ENCODE measurements at places on chromosomes 16 and 17. TPM values are rescaled to one million over a fixed set of nuclear protein-coding genes. Genes with fewer than 3 reads are reported as not detected.

DNA sequence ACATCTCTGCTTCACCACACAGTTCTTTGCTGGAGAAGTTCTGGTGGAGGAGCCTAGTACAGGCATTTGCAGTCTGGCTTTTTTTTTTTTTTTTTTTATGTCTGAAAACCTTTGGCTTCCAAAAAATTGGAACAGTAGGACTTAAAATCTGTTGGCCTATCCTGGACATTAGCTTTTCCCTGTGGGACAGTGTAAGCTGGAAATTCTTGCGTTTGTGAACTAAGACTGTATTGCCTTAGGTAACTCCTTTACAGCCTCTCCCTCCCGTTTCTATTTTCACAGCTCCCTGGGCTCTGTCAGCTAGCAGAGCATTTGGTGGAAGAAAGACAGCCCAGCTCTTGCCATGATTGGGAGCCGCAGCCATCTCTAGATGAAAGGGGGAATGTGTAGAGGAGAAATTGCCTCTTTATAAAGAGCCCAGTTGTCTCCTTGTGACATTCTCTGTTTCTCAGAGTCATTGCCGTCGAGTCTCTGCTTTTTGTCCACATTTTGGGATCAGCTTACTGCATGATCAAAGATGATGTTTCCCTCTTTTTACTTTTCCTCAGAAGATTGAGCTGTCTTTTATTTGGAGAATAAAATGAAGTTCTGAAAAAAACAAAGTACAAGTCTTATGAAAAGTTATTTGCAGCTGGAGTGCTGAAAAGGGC is 227.5 kb downstream of the SPECC1 start:
- peaks cover 12% of the 10 kb centered on the region for H3K4me1 ChIP-seq
- H3K27me3 ChIP-seq: no peaks in the 10 kb centered on the region
- H3K4me3 ChIP-seq: no peak overlapping the region
- no peak for DNase-seq

DNA sequence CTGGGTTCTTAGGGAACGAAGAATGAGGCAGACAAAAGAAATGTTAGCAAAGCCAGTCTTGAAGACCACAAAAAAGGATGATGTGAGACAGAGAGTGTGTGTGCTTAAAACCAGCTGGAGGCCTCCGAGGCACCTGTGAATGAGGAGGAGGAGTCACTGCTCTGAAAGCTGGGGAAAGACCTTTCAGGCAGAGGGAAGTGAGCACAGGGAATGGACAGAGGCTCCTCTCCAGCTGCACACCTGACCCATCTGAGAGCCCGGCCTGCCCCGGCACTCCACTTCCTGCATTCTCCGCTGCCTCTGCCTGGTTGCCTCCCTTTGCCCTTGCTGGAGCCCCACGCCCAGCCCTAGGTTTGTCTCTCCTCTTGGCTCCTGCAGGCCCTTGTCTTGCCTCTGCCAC is 55.2 kb upstream of the SREBF1 start:
- H3K27me3 ChIP-seq: no peaks in the 10 kb centered on the region
- peaks cover 5% of the 10 kb centered on the region for H3K36me3 ChIP-seq
- H3K4me3 ChIP-seq: no peak overlapping the region
- no peak overlapping the region for H3K27ac ChIP-seq

DNA sequence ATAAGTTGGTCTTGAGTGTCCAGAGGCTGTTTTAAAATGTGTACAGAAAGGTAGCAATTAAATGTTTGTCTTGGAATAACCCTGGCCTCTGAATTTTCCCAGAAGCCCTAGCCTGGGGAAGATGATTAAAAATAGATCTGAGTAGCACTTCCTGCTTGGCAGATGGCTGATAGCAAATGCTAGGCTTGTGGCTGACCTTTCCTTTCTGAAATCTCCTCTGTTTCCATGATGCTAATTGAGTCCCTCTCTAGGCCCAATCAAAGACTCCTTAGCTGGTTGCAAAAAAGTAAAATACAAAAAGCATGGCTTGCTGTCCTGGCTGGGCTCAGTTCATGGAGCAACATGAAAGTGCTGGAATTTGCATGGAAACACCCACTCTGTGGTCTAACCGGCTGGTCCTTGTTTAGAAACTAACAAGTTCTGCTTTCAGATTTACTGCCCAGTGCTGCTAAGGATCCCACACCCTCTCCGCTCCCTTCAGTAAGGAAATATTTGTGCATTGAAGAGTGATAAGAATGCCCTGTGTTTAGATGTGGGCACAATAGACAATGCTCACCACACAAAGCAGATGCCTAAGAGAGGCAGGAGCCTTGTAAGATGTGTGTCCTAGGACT is 40.8 kb downstream of the YPEL2 start:
- peak overlapping the region; percentile 43 for H3K4me3 ChIP-seq
- no peaks in the 10 kb centered on the region for H3K27me3 ChIP-seq
- peak overlapping the region; percentile 75 for H3K27ac ChIP-seq
- no peaks in the 10 kb centered on the region for H3K36me3 ChIP-seq

DNA sequence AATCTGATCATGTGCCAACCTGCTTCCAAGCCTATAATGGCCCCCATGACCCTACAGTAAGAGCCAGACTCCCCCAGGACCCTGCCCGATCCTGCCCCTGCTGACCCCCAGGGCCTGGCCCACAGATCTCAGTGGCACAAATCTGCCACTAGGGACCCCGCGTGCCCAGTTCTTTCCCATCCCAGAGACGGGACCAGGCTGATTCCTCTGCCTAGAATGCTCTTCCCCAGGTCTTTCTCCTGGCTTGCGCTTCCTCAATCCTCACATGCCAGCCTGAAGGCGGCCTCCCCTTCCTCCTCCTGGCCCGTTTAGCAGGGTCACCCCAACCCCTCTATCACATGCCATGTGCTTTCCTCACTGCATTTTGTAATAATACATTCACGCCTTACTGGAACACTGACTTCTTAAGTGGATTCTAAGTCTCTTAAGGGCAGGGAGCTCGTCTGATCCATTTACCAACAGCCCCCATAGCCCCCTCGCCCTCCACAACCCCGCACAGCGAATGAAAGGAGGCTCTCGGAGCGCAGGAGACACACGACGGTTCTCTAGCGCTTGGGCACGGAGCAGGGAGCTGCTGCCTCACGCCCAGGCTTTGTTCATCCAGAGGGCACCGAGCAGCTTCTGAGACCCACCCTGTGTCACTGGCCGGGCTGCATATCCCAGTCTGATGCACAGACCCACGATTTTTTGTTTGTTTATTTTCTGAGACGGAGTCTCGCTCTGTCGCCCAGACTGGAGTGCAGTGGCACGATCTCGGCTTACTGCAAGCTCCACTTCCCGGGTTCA is 1.2 kb downstream of the TRIM65 start:
- H3K4me3 ChIP-seq: peak overlapping the region; percentile 89
- no peak for DNase-seq

GRCh38 chr16:814974-815373 is 14.4 kb upstream of the GNG13 start:
- H3K4me1 ChIP-seq: peaks cover 8% of the 10 kb centered on the region
- H3K27ac ChIP-seq: no peak overlapping the region
- H3K36me3 ChIP-seq: peaks cover 2% of the 10 kb centered on the region
- H3K4me3 ChIP-seq: no peak overlapping the region
- no peak for DNase-seq

DNA sequence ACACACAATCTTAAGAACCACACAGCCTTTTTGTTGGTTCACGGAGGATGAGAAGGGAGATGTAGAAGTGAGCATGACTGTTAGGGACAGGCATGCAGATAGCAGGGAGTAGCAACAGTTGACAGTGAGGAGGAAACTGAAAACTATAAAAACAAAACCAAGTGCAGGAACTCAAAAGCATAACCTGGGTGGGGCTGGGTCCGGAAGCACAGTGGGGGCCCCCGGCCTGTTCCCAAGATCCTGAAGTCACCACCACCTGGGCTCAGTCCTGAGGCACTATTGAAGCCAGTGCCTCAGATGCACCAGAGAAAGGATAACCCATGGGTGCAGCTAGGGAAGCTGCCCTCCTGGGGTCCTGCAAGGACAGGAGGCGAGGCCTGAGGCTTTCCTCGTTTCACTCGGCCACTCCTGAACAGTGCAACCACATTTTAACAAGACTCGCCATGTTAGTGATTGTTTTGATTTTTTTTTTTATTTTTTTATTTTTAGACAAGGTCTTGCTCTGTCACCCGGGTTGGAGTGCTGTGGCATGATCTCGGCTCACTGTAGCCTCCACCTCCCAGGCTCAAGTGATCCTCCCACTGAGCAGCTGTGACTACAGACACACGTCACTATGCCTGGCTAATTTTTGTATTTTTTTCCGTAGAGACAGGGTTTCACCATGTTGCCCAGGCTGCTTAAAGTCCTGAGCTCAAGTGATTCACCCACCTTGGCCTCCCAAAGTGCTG is 27.7 kb upstream of the CBX4 start:
- H3K4me1 ChIP-seq: peaks cover 2% of the 10 kb centered on the region
- DNase-seq: no peak
- peaks cover 33% of the 10 kb centered on the region for H3K27me3 ChIP-seq
- H3K36me3 ChIP-seq: peaks cover 7% of the 10 kb centered on the region

- H3K27ac ChIP-seq: peak overlapping the region; percentile 85
- no peak for DNase-seq
- H3K4me3 ChIP-seq: peak overlapping the region; percentile 67
- H3K36me3 ChIP-seq: no peaks in the 10 kb centered on the region
- H3K27me3 ChIP-seq: no peaks in the 10 kb centered on the region
Measured at GRCh38 chr16:4385066-4385788, 13.6 kb downstream of the VASN start.

DNA sequence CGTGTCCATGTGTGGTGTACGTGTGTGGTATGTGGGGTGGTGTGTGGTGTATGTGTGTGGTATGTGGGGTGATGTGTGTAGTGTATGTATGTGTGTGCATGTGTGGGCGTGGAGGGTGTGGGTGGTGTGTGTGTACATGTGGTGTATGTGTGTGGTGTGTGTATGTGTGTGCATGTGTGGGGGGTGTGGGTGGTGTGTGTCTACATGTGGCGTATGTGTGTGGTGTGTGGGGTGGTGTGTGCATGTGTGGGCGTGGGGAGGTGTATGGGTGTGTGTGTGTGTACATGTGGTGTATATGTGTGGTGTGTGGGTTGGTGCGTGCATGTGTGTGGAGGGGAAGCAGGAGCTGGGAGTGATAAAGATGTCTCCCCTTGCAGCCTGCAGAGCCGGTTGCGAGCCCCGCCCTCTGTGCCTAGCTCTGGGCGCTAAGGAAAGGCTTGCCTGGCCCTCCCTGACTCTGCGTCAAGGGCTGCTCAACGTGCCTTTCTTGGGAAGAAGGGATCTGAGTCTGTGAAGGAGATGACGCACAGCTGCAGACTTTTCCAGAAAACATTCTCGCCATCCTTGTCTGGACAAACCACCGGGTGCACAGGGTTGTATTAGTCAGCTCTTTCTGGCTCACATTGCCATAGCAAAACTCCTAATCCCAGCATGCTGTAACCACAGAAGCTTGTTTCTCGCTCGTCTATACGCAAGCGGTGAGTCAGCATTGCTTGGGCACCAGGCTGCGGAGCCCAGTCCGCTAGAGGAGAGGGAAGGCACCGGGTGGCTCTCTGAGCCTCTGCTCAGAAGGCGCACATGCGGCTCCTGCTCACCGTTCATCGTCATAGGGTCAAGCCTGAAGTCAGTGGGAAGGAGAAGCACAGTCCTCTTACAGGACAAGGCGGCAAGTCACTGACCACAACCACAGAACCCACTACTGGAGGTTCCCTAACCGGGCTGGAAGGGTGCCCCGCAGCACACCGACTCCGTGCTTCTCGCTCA is 2.0 kb upstream of the CD300H start:
- peaks cover 14% of the 10 kb centered on the region for H3K4me1 ChIP-seq
- H3K4me3 ChIP-seq: no peak overlapping the region
- peaks cover 66% of the 10 kb centered on the region for H3K27me3 ChIP-seq
- no peak overlapping the region for H3K27ac ChIP-seq
- DNase-seq: no peak

DNA sequence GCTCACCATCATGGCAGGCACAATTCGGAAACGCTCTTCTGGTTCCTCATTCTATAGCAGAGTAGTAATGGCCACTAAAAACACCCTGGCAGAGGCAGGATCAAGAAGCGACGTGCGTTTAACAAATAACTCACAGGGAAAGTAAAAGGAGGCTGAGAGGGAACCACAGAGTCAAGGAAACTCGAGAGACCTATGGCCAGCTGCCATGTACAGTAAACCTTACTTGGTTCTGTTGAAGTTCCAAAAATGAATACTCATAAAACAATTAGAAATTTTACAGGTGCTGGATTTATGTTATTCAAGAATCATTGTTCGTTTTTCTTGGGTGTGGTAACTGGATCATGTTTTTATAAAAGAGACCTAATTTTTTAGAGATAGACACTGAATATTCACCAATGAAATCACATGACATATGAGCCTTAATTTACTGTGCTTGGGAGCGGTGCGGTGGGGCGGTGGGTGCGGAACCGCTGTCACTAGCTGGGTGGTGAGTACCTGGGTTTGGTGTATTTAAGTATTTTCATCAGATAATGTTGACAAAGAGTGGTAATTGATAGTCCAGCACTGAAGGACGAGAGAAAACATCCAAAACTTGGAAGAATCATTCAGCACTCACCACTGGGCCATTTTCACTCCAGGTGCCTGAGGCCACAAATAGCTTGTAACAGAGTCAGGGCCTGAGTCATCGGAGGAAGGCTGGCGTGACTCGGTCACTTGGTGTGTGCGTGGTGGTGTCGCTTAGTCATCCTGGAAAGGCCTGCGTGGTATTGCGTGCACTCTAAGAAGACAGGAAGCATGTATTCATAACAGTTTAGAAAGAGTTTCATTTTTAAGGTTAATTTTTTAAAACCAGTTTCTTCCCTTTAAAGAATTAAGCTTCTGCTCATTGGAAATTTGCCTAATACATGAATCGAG is 135.4 kb upstream of the CHMP6 start:
- no peaks in the 10 kb centered on the region for H3K27me3 ChIP-seq
- peak overlapping the region; percentile 91 for H3K27ac ChIP-seq
- peak overlapping the region; percentile 28 for H3K4me3 ChIP-seq
- peaks cover 33% of the 10 kb centered on the region for H3K4me1 ChIP-seq
- peak; percentile 55 for DNase-seq
- H3K36me3 ChIP-seq: peaks cover 4% of the 10 kb centered on the region

GRCh38 chr16:228852-229730 is at the start of gene LUC7L:
TSS of gene LUC7L (minus strand) at chr16:229449. CDS start at chr16:229339, 110 bp downstream.
- H3K27me3 ChIP-seq: no peaks in the 10 kb centered on the region
- peak within 1 kb of the TSS; percentile 89 for H3K27ac ChIP-seq
- peaks cover 16% of the 10 kb centered on the region for H3K4me1 ChIP-seq
- DNase-seq: peak; percentile 75
- H3K36me3 ChIP-seq: no peaks in the 10 kb centered on the region

- peak overlapping the region; percentile 5 for H3K4me3 ChIP-seq
- H3K36me3 ChIP-seq: no peaks in the 10 kb centered on the region
- H3K27ac ChIP-seq: no peak overlapping the region
- no peak for DNase-seq
- H3K4me1 ChIP-seq: no peaks in the 10 kb centered on the region
- H3K27me3 ChIP-seq: peaks cover 5% of the 10 kb centered on the region
Measured at GRCh38 chr17:77722366-77722765, 236.1 kb upstream of the TNRC6C start.

- peaks cover 5% of the 10 kb centered on the region for H3K36me3 ChIP-seq
- no peak overlapping the region for H3K27ac ChIP-seq
- DNase-seq: peak; percentile 55
- no peaks in the 10 kb centered on the region for H3K27me3 ChIP-seq
- peaks cover 44% of the 10 kb centered on the region for H3K4me1 ChIP-seq
Measured at GRCh38 chr17:8163978-8164814, 1.4 kb upstream of the VAMP2 start.

Gene MYH13
- total RNA-seq: not detected

Gene FBXL16
- 29.0 TPM for total RNA-seq

Gene CLEC19A
- total RNA-seq: not detected

Gene GRB2
- total RNA-seq: 112 TPM

Gene PRDM7
- total RNA-seq: not detected

Gene TPSD1
- not detected for total RNA-seq

Gene ZNF652
- 53.5 TPM for total RNA-seq

Gene G6PC1
- not detected for total RNA-seq

Gene NOXO1
- total RNA-seq: 0.78 TPM

Gene KRT27
- not detected for total RNA-seq

Gene CDRT4
- 5.0 TPM for total RNA-seq

Gene MPRIP
- 268 TPM for total RNA-seq

Gene PRR29
- total RNA-seq: 3.3 TPM

Gene CRYM
- not detected for total RNA-seq

Measured in T-helper 17 cell (primary cell).